Astrocyte of the spinal cord (primary cell): ENCODE measurements at places on chromosomes 13 and 19.

GRCh38 chr13:21694831-21695230 is 24.0 kb downstream of the FGF9 start:
- DNase-seq: no peak

DNA sequence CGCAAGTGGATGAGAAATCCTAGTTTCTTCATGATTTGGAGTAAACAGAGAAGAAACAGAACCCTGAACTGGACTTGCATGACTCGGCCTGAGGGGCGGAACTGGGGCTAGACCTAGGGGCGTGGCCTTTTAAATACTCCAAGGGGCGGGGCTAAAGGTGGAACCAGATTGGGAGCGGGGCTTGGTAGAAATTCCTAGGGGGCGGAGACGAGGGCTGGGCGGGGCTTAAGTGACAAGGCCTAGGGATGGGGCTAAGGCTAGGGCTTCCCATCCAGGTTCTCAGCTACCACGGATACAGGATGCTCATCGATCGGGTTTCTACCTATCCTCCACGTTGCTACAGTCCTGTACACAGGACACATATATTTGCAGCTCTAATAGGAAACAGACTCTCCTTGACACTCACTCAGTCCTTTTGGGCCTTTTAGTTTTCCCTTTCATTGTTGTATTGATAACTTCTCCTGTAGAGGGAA is 372 bp upstream of the ZNF699 start:
- no peak for DNase-seq

- peak; percentile 69 for DNase-seq
Measured at GRCh38 chr19:48819366-48819816, 8.6 kb upstream of the BCAT2 start.

- DNase-seq: no peak
Measured at GRCh38 chr19:47130120-47130588, 481 bp upstream of the SAE1 start.

DNA sequence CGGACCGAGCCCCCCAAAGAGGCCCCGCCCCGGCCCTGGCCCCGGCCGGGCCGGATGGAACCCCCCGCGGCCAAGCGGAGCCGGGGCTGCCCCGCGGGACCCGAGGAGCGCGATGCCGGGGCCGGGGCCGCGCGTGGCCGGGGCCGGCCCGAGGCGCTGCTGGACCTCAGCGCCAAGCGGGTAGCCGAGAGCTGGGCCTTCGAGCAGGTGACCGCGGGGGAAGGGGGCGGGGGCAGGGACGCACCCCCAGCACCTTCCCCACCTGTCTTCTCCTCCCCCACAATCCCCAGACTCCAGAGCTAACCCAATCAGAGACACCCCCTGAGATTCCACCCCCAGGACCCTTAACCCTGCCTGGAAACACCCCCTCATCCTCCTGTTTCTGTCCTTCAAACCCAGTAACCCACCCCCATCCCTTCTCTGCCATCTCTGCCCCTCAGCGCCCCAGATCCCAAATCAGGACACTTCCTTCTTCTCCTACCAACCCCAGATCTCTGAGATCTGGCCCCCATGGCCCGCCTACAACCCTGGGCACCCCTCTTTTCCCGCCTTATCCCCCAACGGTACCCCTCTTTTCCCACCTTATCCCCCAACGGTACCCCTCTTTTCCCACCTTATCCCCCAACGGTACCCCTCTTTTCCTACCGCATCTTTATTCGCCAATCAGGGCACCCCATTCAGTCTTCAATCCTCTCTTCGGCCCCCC is 505 bp downstream of the ZSWIM4 start:
- no peak for DNase-seq

- DNase-seq: peak; percentile 9
Measured at GRCh38 chr13:19586904-19587634, 25.7 kb upstream of the TPTE2 start.

GRCh38 chr19:43584484-43584883 is 8.9 kb downstream of the PINLYP start:
- no peak for DNase-seq

GRCh38 chr19:13841086-13841961 is 35.6 kb upstream of the NANOS3 start:
- DNase-seq: peak; percentile 48

GRCh38 chr13:113369189-113369588 is 5.3 kb upstream of the GRTP1 start:
- DNase-seq: no peak

- no peak for DNase-seq
Measured at GRCh38 chr19:39080431-39080830, 3.7 kb upstream of the ACP7 start.

DNA sequence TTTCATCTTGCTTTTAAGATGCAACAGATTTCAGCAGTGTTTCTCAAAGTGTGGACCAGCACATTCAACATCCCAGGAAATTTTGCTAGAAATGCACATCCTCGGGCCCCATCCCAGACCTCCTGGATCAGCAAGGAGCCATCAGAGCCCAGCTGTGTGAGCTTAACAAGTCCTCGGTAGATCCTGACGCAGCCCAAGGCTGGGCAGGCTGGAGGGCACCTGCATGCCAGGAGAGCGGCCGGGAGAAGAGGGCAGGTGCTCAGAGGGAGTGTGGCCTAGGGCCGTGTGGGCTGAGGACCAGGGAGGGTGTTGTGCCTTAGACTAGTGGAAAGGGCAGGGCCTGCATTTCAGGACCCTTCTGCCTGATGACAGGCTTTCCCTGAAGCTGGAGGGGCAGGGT is 2.2 kb upstream of the MCF2L start:
- no peak for DNase-seq

- DNase-seq: peak; percentile 81
Measured at GRCh38 chr19:53467485-53468262, at the start of gene ZNF813. ZNF813 (plus strand) TSS chr19:53467733; CDS start chr19:53483823, 16,090 bp downstream.

- peak; percentile 41 for DNase-seq
Measured at GRCh38 chr13:109309625-109310363, 476.6 kb downstream of the IRS2 start.

GRCh38 chr13:73531014-73531413 is 472.2 kb downstream of the KLF5 start:
- no peak for DNase-seq

GRCh38 chr13:65597839-65598818 is 1632.0 kb downstream of the PCDH9 start:
- DNase-seq: peak; percentile 68

DNA sequence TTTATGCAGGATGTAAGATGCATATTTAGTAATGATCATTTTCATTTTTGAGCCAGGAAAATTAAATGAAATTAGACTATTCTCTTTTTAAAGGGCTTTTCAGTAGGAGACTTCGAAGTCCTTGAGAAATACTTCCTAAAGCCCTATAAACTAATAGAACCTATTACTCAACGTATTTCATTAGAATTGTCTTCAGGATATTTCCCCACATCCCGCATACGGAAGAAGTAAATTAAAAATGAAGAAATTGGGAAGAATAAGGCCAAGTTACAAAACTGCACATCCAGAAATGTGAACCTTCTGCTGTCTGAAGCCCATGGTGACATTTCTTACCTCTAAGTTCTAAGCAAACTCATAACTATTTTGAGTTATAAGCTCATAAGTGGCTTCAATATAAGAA is 66.5 kb downstream of the RXFP2 start:
- no peak for DNase-seq

- no peak for DNase-seq
Measured at GRCh38 chr13:73825143-73825542, 309.1 kb downstream of the KLF12 start.

- DNase-seq: peak; percentile 37
Measured at GRCh38 chr19:2477141-2477710, 1.3 kb downstream of the GADD45B start.

- no peak for DNase-seq
Measured at GRCh38 chr13:48682436-48682835, 28.7 kb downstream of the CYSLTR2 start.

DNA sequence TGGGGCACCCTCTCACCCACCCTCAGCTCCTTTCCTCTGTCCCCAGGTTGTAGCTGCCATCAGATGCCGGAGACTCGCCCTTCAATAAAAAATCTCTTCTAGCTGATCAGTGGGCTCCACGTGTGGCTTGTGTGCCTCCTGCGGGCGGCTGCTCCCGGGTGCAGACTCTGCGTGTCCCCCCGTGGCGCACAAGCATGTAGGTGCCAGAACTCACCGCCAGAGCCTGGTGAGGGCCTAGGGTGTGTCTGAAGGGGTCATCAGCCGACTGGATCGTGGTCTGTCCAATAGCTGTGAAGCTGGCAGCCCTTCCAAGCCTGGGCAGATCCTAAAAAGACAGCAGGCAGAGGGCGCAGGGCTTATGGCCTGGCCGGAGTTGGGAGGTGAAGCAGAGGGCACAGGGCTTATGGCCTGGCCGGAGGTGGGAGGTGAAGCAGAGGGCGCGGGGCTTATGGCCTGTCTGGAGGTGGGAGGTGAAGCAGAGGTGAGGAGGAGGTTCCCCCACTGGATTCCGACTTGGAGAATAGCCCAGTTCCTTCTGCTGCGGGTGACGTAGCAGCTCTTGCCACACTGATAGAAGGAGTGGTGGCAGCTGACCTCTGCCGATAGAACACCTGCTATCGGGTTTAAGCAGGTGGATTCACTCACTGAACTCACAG is 11.7 kb downstream of the NOP53 start:
- DNase-seq: no peak

DNA sequence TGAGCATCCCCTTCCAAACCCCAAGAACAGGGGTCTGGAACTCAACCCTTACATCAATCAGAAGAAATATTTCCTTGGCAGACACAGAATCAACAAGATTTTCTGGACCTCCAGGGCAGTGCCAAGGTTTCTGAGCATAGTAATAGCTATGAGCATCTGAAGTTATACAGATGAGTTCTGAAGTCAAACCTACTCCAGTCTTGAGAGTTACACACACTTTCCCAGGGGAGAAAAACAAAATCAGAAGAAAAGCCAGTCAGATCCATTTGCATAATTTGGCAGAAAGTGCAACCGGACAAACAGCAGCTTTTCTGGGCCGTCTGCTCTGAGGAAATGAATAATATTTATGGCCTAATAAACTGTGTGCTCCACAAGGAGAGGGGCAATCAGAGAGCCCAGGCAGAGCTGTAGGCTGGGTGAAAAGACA is 93.1 kb downstream of the KL start:
- no peak for DNase-seq
